ENCODE measurements at places on chromosomes 16 and 17.

DNA sequence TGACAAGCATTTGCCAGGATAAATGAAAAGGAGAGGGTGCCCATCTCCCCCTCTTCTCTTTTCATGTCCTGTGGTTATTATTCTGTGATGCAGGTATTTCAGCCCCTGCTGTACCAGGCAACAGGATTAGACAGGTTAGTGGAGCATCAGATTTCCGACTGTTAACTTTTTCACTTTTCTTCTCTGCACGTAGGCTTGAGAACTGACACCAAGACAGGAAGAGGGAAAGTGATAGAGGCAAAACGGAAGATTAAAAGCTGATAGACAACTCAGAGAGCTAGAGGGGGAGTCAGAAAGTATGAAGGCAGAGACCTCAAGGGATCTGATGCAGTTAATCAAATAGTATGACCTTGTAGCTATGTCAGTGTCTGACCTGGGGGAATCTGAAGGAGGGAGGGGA is 132.8 kb downstream of the SOX9 start:
- no peak for DNase-seq

DNA sequence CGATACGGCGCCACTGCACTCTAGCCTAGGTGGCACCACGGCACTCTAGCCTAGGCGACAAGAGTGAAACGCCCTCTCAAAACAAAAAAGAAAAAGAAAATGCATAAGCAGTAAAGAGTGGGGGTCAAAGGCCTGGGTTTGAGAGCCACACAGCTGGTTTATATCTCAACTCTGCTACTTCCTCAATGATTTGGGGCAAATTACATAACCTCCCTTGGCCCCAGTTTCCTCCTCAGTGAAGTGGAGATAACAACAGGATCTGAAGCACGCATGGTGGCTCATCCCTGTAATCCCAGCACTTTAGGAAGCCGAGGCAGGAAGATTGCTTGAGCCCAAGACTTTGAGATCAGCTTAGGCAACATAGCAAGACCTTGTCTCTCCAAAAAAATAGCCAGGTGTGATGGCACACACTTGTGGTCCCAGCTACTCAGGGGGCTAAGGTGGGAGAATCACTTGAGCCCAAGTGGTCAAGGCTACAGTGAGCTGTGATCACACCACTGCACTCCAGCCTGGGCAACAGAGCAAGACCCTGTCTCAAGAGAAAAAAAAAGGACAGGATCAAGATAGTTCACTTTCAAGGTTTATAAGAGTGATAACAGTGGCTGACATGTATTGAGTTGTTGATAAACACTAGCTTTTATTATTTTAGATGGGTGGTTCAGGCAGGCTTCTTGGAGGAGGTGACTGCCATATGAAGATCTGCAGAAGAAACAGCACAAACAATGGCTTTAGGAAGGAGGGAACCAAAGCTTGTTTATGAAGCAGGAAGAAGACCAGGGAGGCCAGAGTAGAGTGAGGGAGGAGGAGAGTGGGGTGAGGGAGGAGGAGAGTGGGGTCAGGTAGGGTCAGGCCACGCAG is 8.5 kb upstream of the COG1 start:
- DNase-seq: no peak

GRCh38 chr17:63337579-63337978 is 108.5 kb downstream of the CYB561 start:
- DNase-seq: no peak

- no peak for DNase-seq
Observed at GRCh38 chr17:19646788-19647696, 1.5 kb upstream of the ALDH3A2 start.

GRCh38 chr17:45345246-45345553 is 28.4 kb upstream of the MAP3K14 start:
- no peak for DNase-seq

DNA sequence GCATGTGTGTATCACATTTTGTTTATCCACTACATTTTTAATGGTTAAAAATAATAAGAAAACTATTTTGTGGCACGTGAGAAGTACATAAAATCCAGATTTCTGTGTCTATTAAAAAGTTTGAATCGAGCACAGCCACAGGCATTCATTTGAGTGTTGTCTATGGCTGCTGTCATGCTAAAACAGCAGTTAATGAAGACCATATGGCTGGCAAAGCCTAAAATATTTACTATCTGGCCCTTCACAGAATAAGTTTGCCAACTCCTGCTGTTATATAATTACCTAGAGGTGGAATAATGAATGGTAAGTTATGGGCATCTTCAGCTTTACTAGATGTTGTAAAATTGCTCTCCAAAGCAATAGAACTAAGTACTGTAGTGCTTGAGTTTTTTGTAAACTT is 30.5 kb downstream of the TMEM98 start:
- no peak for DNase-seq

GRCh38 chr16:63981639-63982038 is 1140.2 kb downstream of the CDH11 start:
- DNase-seq: no peak

GRCh38 chr16:21990381-21990944 is 10.5 kb downstream of the PDZD9 start:
- no peak for DNase-seq

DNA sequence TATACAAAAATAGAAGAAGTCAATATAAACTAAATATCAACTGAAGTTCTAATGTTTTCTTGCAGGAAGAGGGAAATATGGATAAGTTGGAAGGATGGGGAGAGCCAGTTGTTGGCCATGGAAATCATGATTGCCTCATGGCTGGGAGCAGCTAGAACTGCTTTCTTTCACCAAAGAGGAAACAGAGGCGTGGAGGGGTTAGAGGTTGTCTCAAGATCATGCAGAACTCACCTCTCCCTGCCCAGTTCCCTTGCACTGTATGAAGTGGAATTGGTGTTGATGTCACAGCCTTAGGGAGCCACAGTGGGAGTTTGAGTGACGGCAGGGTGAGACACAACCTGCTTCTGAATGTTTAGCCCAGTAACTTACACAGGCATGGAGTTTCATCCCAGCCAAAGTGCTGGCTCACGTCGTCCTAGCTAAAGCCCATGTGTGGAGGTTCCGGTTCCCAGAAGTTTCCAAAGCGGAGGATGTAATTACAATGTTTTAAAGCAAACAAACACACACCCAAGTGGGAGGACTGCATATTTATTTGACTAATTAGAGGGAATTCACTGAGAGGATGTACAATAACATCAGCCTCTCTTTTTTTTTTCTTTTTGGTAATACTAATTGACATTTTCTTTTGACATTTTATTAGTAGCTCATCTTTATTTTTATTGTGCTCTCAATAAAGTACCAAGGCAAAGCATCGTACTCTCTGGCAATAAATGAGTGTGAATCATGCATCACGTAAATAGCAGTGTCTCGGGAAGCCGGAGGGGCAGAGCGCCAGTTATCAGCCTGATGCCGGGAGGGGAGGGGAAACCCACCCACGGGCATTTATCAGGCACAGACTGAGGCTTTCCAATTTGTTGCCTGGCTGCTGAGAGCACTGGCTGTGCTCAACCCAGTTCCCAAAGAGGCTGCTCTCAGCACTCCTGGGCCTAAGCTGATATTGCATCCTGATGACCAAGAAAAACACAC is 118.7 kb upstream of the CDH5 start:
- no peak for DNase-seq

DNA sequence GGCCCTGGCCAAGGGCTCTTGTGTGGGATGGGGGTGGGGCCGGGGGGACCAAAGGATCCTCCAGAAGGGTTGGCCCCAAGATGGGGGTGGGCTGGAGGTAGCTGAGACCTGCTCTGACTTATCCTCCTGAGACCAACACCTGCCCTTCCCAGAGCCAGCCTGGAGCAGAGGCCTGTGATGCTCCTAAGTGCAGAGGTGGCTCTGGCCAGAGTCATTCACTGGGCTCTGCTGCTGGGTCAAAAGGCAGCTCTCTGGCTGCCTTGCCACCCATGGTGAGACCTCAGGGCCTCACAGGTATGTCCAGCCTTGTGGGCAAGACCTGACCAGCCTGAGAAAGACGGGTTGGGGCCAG is 393 bp downstream of the SERPINF2 start:
- no peak for DNase-seq

- no peak for DNase-seq
Observed at GRCh38 chr16:89478576-89479221, 11.7 kb downstream of the ANKRD11 start.

- no peak for DNase-seq
Observed at GRCh38 chr16:69133373-69133954, 1.0 kb downstream of the UTP4 start.

DNA sequence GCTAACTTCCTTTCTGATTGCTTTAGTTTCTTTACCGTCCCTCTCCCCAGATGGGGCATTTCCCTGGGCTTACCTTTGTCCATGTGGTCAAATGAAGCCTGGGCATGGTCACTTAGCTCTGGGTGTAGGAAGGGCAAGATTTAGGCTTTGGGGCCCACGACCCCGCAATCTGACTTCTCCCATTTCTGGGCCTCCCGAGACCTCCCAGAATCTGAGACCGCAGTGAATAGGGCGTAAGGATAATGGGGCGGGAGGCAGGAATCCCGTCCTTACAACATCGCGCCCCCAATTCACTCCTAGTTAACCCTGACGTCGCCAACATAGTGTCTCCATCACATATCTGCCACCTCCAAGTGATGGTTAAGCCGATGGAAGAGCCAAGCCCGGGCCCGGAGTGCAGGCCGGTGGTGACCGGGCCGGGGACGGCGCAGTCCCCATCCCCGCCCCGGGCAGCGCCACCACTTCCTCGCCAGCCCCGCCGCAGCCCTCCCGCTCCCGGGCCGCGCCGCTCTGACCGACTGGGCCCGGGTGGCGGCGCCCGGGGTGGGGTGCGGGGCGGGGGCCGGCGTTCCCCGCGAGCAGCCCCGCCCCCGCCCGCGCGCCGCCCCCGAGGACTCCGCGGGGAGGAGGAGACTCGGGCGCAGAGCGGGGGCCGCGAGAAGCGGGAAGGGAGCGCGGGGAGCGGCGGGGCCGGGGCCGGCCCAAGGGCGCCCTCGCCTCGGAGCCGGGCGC is at the start of gene RHBDL3:
Gene RHBDL3 (plus strand): TSS at position 641 of the 732 bp plus-strand sequence. CDS start 358 bp downstream, outside the sequence.
- DNase-seq: peak; percentile 45

DNA sequence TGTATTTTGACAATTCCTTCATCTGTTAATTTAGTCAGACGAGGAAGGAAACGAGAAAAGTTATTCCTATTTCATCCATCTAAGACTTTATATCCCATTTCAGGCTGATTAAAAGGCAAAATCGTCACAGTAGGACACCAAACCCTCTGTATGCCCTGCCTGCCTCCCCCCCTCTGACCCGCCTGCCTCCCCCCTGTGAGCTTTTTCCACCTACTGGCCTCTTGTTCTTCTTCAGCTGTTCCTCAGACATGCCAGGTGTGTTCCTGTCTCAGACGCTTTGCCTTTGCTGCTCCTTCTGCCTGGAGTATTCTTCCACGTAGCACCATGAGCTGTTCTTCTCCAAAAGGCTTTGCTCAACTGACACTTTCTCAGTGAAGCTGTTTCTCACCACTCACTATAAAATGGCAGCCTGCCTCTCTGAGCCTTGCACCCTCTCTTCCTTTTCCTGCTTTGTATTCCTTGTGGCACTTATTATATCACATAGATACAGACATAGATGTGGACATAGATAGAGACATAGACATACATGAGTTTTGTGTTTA is 723.4 kb downstream of the MAF start:
- no peak for DNase-seq

DNA sequence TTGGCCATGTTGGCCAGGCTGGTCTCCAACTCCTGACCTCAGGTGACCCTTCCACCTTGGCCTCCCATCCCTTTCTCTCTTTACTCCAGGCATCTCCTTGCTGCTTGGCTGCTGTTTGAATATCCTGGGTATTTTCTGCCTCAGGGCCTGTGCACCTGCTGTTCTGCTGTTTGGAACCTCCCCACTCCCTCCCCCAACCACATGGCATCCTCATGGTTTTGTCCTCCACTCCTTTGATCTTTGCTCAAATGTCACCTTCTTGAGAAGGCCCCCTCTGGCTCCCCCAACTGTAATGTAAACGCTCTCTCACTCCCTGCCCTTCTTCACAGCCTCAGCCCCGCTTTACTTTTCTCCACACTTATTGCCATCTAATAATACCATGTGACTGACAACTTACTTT is 152.0 kb downstream of the GSG1L start:
- no peak for DNase-seq
